Breast epithelium (tissue), 4 donors: ENCODE measurements at places on chromosomes 12 and 14. TPM values are rescaled to one million over a fixed set of nuclear protein-coding genes. Genes with fewer than 3 reads are reported as not detected.

DNA sequence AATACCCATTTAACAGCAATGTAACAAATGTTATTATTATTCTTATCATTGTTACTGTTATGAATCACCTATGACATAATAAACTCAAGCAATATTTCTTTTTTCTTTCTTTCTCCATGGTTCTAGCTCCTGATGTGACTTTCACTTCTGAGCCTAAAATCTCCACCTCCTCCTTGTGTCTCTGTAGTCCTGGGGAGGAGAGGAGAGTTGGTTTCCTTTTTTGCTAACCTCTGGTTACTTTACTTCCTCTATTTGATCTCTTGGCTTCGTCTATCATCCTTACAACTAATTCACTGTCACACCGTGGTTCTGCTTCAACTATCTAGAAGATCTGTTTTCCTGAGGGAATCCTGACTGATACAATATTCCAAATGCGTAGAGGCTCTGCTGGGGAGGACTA is 456.6 kb downstream of the VRK1 start:
- no peak for DNase-seq

The ISM2 gene
- 0.59 TPM for total RNA-seq

DNA sequence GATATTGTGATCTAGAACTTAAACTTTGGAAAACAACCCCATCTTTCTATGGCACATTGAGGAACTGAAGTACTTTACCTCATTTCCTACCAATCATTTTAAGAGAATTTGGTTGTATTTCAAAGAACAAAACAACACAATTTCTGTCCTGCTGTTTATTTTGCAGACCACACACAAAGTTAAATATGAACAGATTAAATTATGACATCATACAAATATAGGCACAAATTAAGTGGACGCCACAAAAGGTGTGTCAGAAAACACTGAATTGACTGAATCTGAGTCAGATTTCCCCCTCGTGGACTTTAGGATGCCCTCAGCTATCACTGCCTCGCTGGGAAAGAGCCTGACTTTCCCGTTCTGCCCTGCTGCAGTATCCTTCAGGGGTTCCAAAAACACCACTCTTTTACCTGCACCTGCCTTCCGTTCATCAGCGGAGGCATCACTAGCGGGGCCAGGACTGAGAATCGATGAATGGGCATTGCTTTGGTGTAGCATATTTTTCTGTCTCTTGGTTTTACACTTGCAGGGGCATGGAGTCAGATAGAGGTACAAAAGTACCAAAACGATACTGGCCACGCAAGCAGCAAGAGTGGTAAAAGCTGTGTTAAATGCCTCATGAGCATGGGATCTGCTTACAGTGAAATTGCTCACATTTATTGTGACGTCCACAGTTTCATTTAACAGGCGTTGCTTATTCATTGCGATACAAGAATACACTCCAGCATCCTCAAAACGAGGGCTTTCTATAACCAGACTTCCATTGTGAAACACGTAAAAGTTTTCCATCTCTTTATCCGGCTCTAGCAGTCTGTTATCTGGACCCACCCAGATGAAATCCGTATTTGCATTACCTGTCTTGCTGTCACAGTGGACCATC is 2.0 kb upstream of the PCED1B start:
- no peak for DNase-seq

DNA sequence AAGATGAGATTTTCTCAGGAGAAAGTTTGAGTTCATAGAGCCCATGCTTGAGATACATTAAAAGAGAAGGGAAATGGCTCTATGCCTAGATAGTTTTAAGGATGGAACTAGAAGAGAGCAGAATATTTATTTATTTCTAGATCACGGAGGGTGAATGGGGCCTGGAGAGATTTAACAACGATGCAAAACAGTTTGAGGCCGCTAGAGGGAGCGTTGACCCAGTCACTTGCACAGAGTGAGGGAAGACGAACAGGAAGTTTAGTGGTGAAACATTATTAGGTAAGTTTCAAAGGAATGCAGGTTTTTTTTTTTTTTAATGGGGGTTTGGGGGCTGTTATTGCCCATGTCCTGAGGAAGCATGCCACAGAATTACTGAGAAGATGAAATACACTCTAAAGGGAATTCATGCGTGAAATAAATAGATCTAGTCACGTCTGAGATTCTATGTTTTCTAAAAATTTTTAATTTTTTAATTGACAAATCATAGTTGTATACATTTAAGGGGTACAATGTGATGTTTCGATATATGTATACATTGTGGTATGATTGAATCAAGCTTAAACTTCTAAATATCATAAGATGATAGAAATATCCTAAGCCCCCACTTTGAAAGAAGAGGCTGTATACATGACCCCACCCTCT is 14.8 kb upstream of the PPP1R1A start:
- peak; percentile 60 for DNase-seq

The GLIPR1L2 gene
- total RNA-seq, result 2.3 TPM

DNA sequence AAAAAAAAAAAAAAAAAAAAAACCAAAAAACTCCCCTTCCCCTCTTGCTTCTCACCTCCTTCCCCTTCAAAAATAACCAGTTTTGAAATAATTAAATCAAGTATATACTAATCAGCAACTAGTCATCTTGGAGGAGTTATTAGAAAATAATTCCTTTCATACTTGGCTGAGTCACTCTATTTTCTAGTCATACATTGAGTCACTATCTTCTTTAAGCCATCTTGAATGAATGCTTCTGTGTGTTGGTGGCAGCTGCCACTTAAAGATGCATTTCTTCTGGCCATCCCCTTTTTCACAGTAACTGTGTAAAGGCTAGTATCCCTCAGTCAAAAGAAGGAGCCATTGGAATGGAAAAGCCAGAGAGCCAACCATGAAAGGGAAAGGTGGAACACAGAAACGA is 84.2 kb upstream of the TMEM263 start:
- no peak for DNase-seq

DNA sequence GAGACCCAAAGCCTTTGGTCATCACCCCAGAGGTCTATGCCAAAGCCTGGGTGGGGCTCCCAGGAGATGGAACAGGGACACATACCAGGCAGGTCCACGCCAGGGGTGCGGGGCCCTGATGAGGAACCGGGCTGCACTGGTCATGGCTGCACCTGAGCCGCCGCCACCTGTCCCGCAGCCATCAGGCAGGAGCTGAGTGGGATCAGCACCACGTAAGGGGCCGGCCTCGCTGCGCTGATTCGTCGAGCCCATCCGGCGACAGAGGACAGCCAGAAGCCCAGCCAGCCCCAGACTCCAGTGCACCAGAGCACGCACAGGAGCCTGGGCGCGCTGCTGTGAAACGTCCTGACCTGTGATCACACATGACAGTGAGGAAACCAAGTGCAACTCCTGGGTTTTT is 15.9 kb downstream of the DEGS2 start:
- no peak for DNase-seq

DNA sequence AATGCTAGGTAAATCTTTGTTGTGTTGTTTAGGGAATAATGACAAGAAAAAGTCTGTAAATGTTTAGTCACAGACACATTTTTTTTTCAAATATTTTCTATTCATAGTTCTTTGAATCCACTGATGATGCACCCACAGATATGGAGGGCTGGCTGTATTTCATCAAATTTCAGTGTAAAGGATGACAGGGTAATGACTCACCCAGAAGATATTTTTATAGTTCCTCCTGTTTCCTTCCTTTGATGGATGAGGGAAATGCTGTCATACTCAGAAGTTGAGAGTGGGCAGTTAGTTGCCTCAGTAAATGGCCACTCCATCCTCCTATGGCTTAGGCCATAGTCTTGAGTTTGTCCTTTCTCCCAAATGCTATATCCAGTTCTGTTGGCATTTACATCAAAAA is 76.9 kb upstream of the REP15 start:
- no peak for DNase-seq

DNA sequence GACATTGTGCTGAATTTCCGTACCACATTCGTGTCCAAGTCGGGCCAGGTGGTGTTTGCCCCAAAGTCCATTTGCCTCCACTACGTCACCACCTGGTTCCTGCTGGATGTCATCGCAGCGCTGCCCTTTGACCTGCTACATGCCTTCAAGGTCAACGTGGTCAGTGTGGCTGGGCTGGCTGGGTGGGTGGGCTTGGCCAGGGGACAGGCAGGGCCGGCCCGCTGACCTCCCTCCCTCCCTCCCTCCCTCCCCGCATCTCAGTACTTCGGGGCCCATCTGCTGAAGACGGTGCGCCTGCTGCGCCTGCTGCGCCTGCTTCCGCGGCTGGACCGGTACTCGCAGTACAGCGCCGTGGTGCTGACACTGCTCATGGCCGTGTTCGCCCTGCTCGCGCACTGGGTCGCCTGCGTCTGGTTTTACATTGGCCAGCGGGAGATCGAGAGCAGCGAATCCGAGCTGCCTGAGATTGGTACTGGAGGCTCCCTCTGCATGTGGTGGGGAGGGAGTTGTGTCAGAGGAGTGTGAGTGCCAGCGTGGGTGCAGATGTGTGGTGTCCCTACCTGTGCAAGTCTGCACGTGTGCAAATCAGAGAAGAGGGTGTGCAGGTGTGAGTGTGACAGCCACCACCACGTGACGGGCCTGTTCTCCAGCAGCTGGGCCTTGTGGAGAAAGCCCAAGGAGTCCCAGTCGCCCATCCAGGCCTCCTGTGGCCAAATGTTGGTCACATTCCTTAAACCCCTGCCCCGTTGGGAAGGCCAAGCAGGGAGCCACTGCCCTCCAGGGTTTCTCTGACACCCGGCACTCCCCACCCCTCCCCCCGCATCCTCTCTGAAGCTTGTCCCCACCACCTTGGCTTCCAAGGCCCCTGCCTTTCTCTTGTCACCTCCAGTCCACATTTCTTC is 5.3 kb downstream of the KCNH3 start:
- DNase-seq, result no peak

The KLHL33 gene
- 0.33 TPM for total RNA-seq

The CRIP2 gene
- total RNA-seq, result 146 TPM

- no peak for DNase-seq
These were observed 42.0 kb downstream of the TRAF3 start for GRCh38 chr14:102819176-102819628.

The MDGA2 gene
- not detected for total RNA-seq

DNA sequence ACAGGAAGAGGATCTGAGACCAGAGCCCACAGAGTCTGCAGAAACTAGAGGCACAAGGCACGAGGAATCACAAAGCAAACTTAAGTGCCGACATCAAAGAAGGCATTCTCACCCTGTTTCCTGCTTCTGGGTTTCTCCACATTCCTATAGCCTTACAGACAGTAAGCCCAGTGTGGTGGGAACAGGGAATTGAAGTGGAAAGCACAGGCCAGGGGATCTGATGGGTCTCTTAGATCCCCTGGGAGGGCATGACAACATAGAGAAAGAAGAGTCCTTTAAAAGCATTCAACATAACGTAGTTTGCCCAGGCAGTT is 75.6 kb upstream of the FRMD6 start:
- DNase-seq, result no peak

The TMPRSS12 gene
- total RNA-seq, result not detected

DNA sequence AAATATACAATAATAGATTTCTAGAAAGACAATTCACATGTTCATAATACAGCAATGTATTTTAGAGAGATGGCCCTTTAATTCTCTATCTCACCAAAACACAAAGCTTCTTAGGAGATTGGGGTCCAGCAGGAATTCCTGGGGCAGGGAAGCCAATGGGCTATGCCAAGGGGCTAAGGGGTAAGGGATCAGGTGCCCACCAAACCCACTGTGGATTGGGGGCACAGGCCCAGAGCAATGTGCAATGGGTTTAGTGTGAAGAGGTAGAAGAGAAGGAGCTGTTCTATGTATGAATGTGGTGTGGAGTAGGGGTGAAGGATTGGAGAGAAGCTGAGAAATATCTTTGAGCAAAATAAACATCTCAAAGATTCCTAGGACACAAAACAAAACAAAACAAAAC is 2.6 kb downstream of the HOXC13 start:
- DNase-seq, result no peak

GRCh38 chr12:54980341-54980740 is 4.2 kb downstream of the TESPA1 start:
- DNase-seq, result no peak

DNA sequence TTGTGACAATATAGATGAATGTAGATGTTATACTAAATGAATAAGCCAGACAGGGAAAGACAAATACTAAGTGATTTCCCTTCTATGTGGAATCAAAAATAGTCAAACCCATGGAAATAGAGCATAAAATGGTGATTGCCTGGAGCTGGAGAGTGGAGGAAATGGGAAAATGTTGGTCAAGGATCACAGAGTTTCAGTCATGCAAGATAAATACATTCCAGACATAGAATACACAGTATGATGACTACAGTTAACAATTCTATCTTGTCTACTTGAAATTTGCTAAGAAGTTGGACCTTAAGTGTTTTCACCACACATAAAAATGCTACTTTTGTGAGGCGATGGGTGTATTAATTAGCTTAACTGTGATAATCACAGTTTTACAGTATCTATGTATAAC is 1182.7 kb downstream of the AACS start:
- no peak for DNase-seq

The NDRG2 gene
- total RNA-seq, result 258 TPM

GRCh38 chr12:64178122-64178521 is 44.0 kb downstream of the KICS2 start:
- DNase-seq, result no peak

The FLRT2 gene
- 12.6 TPM for total RNA-seq

GRCh38 chr12:84661786-84662185 is 250.8 kb downstream of the SLC6A15 start:
- no peak for DNase-seq

DNA sequence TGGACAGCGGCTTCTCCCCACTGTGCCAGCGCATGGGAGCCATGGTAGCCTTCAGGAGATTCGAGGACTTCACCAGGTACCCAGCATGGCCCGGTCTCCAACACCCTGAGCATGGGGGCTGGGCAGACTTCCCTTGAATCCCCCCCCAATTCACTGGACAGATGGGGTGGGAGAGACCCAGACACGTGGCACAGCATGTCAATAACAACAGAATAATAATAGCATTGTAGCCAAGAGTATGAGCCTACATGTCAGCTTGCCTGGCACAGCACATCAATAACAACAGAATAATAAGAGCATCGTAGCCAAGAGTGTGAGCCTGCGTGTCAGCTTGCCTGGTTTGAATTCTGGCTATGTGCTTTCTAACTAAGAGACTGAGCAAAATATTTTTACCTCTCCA is 76.4 kb downstream of the FOXN4 start:
- no peak for DNase-seq

DNA sequence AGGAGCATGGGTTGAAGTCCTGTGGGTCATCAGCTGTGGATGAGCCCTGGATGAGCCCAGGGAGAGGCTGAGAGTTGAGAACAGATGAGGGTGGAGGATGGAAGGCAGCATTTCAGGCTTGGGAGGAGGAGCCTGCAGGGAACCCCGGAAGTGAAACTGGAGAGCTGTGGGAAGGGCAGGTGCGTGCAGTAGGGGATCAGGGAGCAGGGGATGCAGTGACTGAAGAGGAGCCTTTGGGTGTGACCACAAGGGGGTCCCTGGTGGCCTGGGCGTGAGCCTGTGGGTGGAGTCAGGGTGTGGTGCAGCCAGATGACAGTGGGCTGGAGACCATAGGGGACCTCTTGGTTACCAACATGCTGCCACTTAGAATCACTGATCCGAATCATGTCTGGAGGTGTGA is 115.5 kb downstream of the PAPOLA start:
- DNase-seq, result no peak

The KRT86 gene
- 2.2 TPM for total RNA-seq

GRCh38 chr12:3651585-3652424 is 101.1 kb downstream of the CRACR2A start:
- DNase-seq, result no peak

GRCh38 chr14:64680714-64681065 is 23.5 kb upstream of the PLEKHG3 start:
- no peak for DNase-seq
